ENCODE measurements at places on chromosomes 6 and 20.

- no peak for DNase-seq
Observed at GRCh38 chr6:150516199-150516598, 83.5 kb upstream of the PLEKHG1 start.

- no peak for DNase-seq
Observed at GRCh38 chr6:33851959-33852358, 48.2 kb upstream of the MLN start.

- DNase-seq = no peak
Observed at GRCh38 chr6:20946022-20946421, 411.8 kb downstream of the CDKAL1 start.

GRCh38 chr6:43922426-43923375 is 152.7 kb downstream of the VEGFA start:
- no peak for DNase-seq

GRCh38 chr6:80508885-80509630 is 402.6 kb downstream of the BCKDHB start:
- DNase-seq = no peak

- DNase-seq = no peak
Observed at GRCh38 chr6:144661116-144661806, 376.1 kb downstream of the UTRN start.

DNA sequence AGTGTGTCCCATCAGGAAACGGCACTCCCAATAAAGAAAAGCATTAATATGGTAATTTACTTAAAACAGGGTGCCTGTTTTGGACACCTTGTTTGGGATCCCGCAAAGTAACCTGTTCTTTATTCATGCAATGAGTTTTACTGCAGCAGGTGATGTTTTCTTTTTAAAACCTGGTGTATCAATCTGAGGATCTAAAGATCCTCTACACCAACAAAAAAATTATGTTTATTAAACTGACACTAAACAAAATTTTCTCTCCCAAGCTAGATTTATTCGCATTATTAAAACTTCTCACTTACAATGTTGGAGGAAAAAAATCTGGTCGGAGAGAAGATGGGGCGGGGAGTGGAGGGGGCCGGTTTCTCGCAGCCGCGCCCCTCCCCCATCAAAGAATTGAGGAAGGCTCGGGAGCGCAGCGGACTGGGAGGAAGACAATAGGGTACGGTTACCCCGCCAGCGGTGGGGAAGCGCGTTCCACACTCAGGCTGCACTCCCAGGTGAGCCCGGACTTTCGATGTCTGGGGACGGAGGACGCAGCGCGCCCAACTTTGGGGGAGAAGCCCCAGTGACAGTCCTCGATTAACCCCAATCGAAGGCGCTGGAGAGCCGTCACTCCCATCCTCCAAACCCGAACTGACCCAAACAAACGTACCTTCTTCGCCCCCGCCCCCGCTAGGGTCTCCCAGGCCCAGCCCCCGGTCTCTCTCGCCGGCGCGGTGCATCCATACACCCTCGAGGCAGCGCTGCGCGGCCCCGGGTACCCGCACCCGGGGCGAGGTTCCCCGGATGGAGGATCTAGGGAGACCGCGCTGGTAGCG is 1.3 kb downstream of the CD24 start:
- no peak for DNase-seq

GRCh38 chr6:137927777-137928218 is 60.7 kb downstream of the TNFAIP3 start:
- DNase-seq = peak; percentile 55

DNA sequence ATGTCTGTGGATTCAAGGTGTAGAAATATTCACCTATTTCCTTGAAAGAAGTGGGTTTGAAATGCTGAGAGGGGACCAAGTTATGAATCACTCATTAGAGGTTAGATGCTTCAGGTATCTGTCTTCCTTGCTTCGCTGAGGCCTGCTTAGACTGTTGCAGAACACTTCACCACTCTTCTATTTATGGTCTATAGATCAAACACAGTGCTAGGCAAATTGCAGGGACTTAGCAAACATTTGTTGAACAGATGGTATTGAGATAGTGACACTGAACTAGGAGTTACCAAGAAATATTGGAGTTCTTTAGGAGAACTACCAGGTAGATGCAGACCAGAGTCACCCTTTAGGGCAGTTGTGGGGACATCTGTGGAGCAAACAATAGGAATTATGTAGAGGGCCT is 123.8 kb downstream of the RFPL4B start:
- DNase-seq = no peak

DNA sequence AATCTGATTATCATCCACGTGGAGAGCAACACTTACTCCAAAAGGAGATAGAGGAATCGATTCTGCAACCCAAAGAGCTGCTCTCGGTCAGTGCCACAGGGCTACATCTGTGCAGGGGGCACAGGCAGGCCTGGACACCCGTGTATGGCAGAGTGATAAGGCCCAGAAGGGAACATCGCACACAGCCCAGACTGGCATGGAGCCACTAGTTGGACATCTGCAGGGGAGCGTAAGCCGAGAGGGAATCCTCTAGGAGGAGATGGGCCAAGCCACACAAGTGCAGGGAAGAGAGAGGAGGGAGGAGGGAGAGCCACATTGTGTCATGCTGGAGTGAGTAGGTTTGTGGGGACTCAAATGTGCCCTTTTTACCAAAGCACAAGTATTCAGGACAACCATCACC is 50.4 kb upstream of the ENTPD6 start:
- no peak for DNase-seq

DNA sequence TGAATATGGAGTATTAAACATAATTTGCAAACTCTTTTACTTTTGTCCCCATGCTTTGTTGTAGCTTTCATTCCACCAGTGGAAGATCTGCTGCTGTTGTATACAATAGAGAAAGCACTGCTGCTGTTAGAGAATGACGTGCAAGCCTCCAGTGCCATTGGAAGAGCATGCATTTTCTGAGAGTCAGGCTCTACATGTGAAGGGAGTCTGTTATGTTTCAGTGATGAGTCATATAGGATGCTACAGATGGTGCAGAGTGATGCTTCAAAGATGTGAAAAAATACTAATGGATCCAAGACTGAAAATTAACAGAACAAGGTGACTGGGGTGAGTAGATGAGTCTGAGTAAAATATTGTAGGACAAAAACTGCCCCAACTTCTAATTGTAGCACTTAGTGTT is 22.4 kb upstream of the BACH2 start:
- DNase-seq = no peak

GRCh38 chr20:22471156-22471836 is 113.1 kb downstream of the FOXA2 start:
- no peak for DNase-seq

GRCh38 chr6:29853245-29853644 is 25.6 kb downstream of the HLA-G start:
- no peak for DNase-seq

- no peak for DNase-seq
Observed at GRCh38 chr6:169249057-169249456, 4.6 kb downstream of the THBS2 start.

DNA sequence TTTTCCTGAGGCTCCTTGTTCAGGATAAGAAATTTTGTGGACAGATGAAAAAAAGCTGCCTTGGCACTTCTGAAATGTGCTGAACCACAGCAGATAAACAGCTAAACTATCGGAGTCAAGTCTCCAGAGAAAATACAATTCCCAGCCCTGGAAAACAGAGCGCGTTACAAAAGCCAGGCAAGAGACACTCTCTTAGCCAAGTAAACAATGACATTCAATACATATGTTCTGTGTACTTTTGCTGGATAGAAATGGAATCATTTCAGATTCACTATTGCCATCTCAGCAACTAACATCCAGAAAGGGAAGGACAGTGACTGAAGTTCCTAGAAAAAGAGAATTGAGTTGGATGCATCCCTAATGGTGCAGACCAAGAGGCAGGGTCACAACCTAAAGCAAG is 196.8 kb upstream of the NRSN1 start:
- DNase-seq = no peak

GRCh38 chr20:52311209-52311794 is 119.7 kb upstream of the ZFP64 start:
- DNase-seq = no peak

- DNase-seq = no peak
Observed at GRCh38 chr6:39873439-39873838, 60.8 kb downstream of the MOCS1 start.

- DNase-seq = no peak
Observed at GRCh38 chr6:42315991-42316970, 98.6 kb upstream of the MRPS10 start.

DNA sequence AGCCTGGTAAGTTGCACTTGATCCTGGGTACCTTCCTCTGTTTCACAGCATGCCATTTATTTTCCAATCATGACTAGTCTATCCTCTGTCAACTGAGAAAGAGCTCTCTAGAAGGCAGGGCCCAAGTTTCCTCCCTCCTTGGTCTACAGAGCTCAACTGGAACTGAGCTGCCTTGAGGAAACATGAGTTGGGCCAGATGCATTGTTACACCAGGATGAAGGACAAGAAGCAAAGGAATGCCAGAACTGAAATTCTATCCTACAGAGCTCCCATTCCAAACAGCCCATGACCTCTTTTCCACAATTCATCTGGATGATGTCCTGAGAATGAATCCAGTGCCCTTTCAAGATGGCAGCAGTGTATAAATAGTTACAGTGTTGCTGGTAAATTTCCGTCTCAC is 66.7 kb upstream of the E2F3 start:
- no peak for DNase-seq

DNA sequence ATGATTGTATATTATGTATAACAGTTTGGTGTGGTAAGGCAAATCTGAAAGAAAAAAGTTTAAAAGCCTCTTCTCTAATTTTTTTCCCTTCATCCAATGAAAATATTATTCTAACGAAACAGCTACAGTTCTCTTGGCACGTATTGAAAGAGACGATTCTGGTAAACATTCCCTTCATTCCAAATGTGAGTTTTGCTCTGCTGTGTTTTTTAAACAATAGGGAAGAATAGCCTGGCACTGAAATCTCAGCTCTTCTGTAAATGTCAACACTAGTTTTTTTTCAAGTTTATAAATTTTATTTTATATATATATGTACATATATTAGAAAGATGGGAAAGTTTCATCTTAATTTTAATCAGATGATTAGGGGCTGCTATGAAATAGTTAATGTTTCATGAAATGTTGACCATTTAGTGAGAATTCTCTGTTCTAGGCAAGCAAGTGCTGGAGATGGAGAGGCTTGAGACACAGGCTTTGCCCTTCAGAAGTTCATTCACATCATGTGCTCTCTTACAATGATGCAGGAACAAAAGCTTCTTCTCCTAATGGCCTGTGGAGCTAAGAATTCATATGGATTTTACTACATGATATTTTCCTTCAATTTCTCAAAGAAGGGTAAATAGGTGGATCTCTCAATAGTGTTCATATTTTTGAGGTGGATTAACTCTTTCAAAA is 4.1 kb downstream of the PAQR8 start:
- DNase-seq = no peak

DNA sequence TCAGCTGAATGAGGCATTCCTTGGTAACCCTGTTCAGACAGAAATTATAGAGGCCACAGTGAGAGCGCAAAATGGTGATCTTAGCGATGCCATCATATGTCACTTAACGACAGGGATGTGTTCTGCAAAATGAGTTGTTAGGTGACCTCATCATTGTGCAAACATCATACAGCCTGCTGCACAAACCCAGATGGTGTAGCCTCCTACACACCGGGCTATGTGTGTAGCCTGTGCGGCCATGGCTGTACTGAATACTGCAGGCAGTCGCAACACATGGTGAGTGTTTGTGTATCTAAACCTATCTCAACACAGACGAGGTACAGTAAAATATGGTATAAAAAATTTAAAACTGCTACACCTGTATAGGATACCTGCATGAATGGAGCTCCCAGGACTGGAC is 234.1 kb upstream of the PMEPA1 start:
- DNase-seq = no peak

DNA sequence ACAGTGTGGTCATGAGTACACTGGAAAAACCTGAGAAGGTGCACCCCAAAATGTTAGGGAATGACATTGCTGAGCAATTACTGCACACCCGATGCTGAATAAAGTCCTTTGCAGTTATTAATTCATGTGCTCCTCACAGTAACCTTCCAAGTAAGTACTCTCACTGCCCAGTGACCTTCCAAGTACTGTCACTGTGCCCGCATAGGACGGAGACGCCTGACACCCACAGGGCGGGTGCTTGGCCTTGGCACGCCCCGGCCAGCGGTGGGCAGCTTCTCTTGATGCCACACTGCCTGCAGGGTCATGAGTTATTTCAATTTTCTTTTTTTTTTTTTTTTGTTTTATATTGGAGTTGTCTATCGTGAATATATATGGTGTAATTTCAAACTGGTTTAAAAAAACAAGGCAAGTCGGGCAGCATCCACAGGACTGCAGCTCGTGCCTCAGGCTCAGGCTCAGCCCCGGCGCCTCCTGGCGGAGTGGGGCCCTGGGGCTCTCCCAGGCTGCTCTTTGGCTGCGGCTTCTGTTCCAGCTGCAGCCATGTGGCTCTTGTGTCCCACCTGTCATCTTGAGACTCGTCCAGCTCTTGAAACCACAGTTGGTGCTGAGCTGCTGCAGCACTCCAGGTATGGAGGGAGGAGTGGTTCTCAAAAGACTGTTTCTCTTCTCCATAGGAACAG is 27.0 kb downstream of the PNLDC1 start:
- no peak for DNase-seq

DNA sequence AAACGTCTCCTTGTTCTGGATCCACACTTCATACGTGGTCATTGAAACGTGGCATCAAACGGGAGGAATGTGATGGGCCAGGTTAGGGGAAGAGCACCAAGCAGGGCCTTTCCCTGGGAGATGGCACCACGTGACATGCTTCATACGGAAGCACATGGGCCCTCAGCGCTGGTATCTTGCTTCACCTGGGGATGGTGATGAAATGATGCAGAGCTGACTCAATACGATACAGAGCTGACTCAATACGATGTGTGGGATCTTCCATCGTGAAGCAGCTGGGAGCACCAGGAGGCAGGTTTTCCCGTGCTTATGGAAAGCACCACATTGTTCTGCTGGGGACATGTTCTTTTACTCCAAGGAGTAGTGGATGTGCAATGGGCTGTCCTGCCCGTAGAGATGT is 22.5 kb upstream of the TAGAP start:
- no peak for DNase-seq

GRCh38 chr6:78947962-78948361 is 80.6 kb downstream of the IRAK1BP1 start:
- DNase-seq = no peak
